ENCODE measurements at places on chromosomes 2 and 18.

DNA sequence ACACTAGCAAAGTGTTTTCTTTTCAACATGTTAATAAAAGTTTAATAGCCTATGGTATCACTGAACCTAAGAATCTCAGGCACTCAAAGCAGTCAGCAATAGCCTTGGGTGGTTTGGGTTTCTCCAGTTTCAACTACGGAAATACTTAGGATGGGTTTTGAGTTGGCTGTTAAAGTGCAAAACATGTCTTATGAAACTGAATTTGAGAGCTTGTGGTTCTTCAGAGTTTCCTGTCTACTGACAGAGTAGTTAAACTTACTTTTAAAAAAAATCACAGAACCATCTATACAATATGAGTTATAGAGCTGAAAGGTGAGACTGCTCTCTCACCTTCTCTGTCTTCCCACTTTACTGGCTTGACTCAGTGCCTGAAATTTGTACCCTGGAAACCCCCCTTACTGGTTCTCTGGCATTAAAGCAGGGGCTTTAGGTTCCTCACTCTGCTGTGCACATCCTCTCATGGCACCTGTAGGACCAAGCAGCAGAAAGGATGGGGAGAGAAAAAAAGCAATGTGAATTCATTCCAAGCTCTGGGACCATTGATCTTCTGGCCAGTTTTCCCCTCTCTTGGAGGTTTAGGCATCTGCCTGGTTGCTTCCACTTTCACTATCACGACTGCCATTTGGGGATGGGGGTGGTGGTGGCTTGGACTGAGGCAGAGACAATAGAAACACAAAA is 18.1 kb downstream of the CCDC141 start:
- DNase-seq, result no peak

DNA sequence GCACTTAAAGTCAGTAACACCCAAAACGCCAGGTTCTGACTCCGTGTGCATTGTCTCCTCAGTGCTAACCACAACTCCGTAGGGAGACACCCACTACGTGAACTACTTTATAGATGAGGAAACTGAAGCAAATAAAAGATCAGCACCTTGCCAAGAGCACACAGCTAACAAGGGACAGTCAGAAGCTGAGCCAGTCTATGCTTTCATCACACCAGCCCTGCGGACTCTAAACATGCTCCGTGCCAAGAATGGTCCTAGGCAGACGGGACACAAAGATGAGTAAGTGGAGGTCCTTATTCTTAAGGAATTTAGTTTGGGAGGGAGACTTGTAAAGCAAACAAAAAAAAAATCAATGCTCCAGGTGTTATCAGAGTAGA is 9.6 kb downstream of the MBOAT2 start:
- no peak for DNase-seq

DNA sequence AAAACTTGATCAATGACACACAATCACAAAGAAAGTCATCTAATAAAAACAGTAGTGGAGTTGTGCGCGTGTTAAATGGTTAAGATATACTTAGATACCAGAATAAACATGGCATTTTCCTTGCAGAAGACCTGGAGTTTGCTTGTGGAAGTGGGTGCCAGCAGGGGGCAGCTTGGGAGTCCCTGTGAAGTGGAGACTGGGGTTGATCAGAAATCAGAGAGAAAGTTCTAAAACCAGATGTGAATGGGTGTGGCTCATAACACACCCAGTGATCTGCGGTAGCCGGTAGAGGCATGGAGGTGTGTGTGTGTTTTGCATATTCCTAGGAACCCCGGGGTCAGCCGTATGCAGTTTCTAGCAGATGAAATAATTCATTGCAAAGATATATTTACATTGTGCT is 300.1 kb upstream of the TRIB2 start:
- peak; percentile 72 for DNase-seq

- no peak for DNase-seq
Observed at GRCh38 chr2:50546790-50547189, 485.1 kb downstream of the NRXN1 start.

DNA sequence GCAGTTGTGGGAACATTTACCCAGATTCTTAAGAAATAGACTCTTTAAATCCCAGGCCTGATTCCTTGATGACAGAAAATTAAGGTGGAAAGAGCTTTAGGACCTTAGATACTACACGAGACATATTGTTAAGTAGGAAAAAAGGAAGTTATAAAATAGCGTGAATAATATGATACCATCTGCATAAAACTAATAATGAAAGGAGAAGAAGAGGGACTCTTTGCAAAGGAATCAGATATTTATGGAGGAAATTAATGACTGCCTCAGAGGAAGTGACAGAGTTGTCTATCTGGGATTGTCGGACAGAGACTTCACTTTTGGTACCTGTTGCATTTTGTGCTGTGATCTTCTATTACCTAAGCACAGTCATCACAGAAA is 20.8 kb downstream of the APCDD1 start:
- DNase-seq, result no peak

DNA sequence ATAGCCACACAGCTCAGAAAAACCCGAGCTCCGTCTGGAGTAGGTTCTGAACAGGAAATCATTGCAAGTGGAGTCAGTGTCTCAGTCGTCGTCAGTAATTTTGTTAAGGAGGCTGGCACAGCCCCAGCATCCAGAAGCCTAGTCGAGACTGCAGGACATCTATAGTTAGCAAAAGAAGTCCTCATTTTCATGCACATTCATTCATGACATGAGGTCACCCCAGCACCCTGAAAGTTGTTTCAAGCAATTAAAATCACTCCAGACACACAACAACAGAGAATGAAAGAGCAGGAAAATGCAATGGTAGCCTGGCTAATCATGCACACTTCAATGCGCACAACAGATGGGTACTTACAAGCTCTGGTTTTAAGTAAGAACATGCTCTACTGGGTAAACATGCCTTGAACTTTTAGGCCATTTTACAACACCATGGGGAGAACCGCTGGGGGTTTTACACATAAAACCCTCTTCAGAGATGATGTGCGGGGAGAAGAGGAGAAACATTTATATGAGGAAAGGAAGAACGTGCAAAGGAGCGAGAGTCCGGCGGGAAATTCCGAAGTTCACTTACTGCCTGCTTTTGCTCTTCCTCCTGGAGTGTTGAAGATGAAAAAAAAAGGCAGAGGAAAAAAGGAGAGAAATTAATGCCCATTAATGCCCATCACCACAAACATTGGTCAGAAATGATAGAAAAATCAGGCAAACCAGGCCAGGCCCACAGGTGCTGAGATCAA is 77.4 kb upstream of the DNMT3A start:
- DNase-seq, result no peak

DNA sequence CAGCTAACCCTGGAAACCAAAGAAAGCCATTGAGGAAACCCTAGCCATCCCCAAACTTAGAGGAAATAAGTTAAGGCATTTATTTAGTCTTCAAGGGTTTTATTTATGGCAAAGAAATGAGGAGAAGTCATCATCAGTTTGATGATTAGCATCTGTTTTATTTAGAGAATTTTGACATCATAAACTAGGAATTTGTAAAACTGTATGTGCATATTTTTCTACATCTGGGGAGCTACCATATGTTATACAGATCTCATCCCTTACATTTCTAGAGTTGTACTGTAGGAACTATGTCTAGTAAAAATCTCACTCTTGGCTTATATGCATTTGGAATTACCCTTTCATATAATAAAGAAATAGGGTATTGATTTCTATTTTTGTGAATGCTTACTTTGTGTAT is 48.7 kb downstream of the FMNL2 start:
- no peak for DNase-seq

DNA sequence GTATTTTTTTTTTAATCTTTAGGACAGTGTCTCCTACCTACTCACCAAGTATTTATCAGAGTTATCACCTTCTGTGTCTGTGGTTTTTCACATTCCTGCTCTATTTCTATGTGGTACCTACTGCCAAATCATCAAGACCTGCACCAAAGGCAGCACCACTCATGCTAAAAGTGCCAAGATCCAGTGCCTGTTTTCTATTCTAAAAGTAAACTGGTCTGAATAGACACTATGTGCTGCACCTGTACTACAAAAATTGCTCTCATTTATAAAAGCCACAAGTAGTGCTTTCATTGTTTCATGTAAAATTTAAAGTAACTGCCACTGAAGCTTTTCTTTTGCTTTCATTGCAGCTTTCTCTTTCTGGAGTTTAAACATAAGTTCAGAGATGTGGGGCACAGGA is 103.9 kb upstream of the GULP1 start:
- no peak for DNase-seq

DNA sequence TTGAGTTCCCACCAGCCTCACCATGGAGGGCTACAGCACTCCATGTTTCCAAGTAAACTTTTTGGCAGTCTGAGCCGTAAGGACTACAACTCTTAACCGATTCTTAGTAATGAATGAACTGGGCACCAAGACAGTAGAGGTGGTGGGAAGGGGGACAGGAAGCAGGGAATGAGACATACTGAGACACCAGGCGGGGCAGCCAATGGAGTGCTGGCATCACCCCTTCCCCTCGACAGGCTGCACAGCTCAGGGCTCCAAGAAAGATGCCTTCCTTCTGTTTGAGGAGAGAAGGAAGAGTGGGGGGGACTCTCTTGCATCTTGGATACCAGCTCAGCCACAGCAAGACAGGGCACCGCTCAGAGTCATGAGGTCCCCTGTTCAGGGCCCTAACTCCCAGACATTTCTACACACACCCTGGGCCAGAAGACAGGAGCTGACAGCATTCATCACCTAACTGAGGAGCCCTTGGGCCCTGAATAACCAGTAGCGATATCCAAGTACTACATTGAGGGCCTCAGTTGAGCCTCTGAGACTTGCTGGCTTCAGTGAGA is 45.2 kb downstream of the USP34 start:
- no peak for DNase-seq
